NCI-H524 (cell line): ENCODE measurements at places on chromosomes 5 and 9.

- no peak for DNase-seq
Measured at GRCh38 chr5:170135796-170136490, 30.2 kb downstream of the FOXI1 start.

GRCh38 chr9:31112491-31112890 is 1272.0 kb upstream of the ACO1 start:
- no peak for DNase-seq

GRCh38 chr5:72355706-72356299 is 35.6 kb downstream of the PTCD2 start:
- peak; percentile 22 for DNase-seq

DNA sequence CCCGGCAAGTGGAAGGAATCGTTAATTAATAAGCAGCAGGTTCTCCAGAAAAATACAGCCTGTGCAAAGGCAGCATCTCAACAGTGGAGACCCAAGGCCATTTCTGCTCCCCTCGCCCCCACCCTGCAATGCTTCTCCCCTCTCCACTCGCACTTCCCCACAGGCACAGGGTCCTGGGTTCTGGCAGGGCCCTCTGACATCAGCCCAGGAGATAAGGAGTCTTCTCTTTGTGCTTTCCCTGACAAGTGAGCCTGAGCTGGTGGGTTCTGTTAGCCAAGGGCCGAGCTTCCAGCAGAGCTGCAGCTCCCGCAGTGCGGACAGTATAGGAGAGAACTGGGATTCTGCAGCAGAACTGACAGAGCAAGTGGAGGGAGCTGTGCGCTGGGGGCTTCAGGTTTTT is 257.5 kb downstream of the NSG2 start:
- no peak for DNase-seq

DNA sequence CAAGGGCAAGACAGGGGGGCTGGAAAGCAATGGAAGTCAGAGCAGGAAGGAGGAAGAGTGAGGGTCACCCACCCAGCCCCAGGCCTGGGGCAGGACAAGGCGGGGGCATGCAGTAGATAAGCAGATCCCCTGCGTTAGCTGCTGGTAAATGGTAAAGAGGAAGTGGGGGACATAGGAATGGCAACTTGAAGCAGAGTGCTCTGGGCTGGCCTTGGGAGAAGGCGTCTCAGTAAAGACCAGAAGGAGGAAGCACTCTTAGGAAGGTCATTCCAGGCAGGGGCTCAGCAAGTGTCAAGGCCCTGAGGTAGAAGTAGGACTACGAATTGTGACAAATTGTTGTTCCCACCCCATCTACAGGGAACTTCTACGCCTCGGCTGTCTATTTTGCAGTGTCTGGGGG is 15.1 kb downstream of the TCOF1 start:
- DNase-seq = no peak

DNA sequence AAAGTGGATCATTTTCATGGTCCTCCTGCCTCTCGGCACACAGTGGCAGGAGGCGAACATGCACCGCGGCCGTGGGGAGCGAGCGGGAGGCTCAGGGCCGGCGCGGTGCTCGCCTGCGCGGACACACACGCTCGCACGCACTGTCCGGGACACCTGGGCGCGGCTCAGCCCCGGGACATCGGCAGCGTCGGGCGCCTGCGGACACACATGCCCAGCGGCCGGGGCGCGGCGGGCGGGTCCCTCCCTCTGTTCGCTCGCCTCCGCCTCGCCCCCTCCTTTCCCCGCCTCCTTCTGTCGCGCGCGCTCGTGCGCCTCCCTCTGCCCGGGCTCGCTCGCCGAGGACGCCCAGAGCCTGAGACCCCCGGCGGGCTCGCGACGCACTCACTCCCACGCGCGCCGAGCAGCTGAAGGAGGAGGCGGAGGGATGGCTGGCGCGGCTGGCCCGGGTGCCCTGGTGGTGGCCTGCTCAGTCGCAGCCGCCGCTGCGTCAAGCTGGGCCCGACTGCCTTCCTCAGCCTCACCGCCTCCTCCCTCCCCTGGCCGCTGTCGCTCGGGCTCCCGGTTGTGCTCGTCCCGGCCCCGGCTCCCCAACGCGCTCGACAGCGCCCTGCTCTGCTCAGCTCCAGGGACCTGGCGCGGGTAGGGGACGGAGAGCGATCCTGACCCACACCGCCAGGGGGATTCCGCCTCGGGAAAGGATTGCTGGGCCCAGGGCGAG is at the start of gene FRMD3:
TSS of gene FRMD3 (minus strand) at position 230 of the 718 bp plus-strand sequence. CDS start at position 60, 170 bp downstream.
- peak; percentile 58 for DNase-seq

- DNase-seq = peak; percentile 2
Measured at GRCh38 chr5:61357745-61358144, 25.7 kb downstream of the ZSWIM6 start.

DNA sequence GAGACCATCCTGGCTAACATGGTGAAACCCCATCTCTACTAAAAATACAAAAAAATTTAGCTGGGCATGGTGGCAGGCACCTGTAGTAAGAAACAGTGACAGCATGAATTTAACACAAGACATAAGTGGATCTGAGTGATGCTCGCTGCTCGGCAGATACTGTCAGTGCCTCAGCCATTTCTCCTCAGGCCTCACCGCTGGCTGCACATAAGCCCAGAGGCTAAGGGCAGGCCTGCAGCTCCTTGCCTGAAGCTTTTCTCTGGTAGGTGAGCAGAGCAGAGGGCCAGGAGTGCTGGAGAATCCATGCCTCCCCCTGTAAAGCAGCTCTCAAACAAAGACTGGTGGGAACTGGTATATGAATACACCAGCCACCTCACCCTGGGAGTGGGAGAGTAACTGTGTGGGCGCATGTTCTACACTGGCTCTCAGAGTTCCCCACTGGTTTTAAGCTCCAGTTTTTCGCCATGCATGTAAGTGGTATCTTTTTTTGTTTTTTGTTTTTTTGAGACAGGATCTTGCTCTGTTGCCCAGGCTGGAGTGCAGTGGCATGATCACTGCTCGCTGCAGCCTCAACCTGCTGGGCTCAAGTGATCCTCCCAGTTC is 10.3 kb upstream of the CD72 start:
- no peak for DNase-seq

- DNase-seq = peak; percentile 77
Measured at GRCh38 chr5:16736158-16736995, 119.6 kb upstream of the RETREG1 start.

DNA sequence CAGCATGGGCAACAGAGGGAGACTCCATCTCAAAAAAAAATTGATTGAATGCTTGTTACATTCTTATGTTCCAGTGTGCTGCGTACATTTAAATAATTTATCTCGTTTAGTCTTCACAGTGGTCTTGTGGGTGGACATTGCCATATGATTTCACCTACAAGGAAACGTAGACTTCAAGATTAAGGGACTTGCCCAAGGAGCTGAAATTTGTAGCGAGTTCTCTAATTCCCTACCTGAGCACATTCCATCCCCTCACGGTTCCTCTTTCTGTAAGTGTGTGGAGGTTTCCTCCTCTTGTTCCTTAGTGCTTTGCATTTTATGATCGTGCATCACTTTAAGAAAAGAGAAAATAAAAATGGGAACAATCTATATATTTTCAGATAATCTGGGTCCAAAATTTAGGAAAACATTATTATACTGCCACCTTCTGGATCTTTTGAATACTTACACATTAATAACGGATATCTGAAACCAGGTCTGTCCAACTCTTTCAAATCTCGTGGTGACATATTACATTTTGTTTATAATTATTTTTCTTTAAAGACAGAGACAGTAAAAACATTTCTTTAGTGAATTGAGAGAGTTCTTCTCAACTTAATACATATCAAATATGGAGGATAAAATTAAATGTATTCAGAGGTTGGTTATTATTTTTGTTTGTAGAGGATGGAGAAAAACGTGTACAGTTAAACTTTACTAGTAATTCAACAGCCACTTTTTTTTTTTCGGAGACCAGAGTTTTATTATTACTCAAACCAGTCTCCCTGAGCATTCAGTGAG is 29.9 kb upstream of the C7 start:
- no peak for DNase-seq
